ENCODE measurements at places on chromosomes 7 and 10.

DNA sequence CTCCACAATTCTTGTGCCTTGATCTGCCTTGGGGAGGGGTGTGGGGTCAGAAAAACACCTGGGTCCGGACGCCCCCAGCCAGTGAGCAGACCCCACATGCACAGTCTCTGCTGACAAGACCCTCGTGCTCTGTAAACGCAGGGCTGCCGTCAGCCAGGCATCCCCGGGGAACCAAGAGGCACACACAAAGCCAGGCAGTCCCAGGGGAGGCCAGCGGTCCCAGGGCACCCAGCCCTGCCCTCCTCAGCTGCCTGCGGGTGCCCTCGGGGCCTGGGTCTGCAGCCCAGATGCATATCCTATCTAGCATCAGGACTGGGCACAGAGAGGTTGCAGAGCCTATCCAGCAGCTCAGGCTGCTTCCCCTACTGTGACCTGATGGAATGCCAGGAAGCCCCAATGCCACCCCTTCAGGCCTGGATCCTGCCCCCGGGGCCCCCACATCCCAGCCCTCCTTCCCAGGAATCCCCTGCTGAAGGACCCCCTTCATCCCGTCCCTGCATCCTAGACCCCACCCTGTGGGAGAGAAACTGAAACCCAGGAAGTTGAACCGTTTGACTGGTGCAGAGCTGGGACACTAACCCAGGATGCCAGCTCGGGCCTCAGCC lies 92.4 kb downstream of the MICALL2 start:
- DNase-seq, result no peak

DNA sequence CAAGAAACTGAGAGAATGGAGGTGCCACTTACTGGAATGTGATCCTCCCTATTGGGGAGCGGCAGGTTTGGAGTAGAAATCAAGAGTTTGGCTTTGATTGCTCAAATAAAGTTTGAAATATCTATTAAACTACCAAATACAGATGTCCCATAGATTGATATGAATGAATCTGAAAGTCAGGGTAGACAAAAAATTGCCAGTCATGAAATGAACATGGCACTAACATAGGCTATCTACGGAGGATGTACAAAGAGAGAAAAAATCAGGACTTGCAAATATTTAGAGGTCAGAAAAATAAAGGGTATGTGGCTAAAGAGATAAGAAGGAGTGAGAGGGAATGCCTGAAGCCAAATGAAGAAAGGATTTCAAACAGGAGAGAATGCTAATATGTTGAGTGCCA lies 119.9 kb downstream of the PCDH15 start:
- DNase-seq, result no peak

DNA sequence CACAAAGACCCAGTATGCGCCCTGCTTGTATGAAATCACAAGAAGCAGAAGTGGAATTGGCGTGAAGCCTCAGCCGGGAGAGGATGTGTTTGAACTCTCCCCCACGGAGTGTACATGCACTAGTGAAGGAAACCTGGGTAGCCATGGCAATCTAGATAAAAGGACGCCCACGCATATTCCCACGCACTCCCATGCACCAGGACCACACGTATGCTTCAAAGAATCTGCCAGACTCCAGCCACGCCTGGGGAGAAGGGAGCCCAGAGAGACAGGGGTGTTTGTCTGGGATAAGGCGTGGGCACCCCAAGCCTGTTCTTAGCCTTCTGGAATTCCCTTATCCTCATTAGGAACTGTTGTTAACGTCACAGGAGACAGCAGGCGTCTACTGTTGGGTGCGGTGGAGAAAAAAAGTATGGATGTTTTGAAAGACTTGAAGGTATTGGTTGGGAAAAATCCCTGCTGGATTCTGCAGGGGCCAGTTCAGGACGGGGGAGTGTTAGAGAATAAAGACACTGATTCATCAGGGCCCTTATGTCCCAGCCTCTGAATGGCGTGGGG lies 28.9 kb upstream of the ECHDC3 start:
- DNase-seq, result no peak

- no peak for DNase-seq
Observed at GRCh38 chr10:102152545-102152890, 329 bp downstream of the NOLC1 start.

GRCh38 chr7:134657526-134657925 lies 10.9 kb downstream of the BPGM start:
- no peak for DNase-seq

GRCh38 chr10:78413076-78414055 lies 379.7 kb downstream of the RPS24 start:
- no peak for DNase-seq

DNA sequence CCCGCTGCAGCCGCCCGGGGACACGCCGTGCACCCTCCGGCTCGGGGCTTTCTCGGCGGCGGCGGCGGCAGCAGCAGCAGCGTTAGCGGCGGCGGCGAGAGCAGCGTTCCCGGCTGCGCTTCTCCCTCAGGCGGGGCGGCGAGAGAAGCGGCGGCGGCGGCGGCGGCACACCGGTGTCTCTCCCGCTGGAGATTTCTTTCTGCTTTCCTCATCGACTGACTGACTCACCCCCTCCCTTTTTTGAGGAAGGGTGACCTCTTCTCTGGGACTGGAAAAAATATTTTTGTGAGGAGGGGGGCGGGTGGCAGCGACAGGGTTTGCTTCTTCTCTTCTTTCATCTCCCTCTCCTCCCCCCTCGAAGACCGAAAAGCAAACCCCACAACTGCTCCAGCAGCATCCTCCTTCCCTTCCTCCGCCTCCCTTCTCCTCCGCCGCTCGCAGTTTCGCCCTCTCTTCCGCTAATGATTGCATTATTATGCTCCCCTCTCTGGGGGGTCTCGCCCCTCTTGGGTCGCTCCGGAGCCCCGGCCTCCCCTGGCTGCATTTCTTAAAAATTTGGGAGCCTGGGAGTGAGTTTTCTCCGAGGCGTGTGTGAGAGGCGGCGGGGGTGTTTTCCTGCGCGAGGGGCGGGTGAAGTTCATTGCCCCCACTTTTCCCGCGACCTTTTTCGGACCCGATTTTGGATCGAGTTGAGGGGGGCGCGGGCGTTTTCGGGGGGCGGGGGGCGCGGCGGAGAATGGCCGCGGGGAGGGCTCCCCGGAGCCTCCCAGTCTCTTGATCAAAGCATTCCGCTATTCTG lies 411 bp downstream of the AUTS2 start:
- no peak for DNase-seq

- DNase-seq, result no peak
Observed at GRCh38 chr10:83516788-83517187, 622.5 kb upstream of the GHITM start.

Measured in NCI-H1048 (cell line).